Bronchial smooth muscle cell (primary cell): ENCODE measurements at places on chromosomes 4 and X. TPM values are rescaled to one million over a fixed set of nuclear protein-coding genes. Genes with fewer than 3 reads are reported as not detected.

VCX3B gene
- total RNA-seq, result not detected in 2 replicates

FGFR3 gene
- 0.95 and 3.3 TPM in 2 replicates for total RNA-seq

TMEM128 gene
- 20.9 and 29.9 TPM in 2 replicates for total RNA-seq

EDNRA gene
- total RNA-seq, result 18.3 and 18.7 TPM in 2 replicates
